ENCODE measurements at places on chromosomes 5 and 9. TPM values are rescaled to one million over a fixed set of nuclear protein-coding genes. Genes with fewer than 3 reads are reported as not detected.

DNA sequence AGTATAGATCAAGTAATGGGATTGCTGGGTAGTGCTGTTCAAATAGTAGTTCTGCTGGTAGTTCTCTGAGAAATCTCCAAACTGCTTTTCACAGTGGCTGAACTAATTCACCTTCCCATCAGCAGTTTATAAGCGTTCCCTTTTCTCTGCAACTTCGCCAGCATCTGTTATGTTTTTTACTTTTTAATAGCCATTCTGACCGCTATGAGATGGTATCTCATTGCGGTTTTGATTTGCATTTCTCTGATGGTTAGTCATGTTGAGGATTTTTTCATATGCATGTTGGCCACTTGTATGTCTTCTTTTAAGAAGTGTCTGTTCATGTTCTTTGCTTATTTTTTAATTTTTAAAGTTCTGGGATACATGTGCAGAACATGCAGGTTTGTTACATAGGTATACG lies 279.2 kb upstream of the NREP start:
- no peak for DNase-seq

- DNase-seq, result peak; percentile 21
These were observed 12.0 kb downstream of the UGT3A2 start for GRCh38 chr5:36054647-36055046.

- no peak for DNase-seq
These were observed 266.6 kb downstream of the CD180 start for GRCh38 chr5:66929995-66930394.

Gene PPIC
- 20.3 TPM for total RNA-seq

- DNase-seq, result no peak
These were observed 2.8 kb downstream of the PURA start for GRCh38 chr5:140116716-140117115.

- DNase-seq, result peak; percentile 80
These were observed 75.2 kb downstream of the FCHO2 start for GRCh38 chr5:73030995-73031394.

DNA sequence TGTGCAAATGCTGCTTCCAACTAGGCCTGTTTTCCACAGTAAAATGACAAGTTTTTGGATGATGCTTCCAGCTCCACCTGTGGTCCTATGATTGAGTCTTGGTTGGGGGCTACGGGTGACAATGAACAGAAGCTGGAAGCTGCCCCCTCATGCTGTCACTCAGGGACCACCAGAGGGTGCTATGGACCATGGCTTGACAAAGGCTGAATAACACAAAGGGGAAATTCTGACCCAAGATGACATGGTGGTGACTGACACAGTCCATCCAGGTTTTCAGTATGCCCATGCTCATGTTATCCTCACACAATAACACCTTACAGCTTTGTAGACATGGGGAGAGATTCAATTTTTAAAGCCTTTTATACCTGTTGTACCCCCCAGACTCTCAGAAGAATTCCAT lies 23.9 kb upstream of the SAP30L start:
- peak; percentile 20 for DNase-seq

Gene ELP1
- total RNA-seq, result 29.9 TPM

DNA sequence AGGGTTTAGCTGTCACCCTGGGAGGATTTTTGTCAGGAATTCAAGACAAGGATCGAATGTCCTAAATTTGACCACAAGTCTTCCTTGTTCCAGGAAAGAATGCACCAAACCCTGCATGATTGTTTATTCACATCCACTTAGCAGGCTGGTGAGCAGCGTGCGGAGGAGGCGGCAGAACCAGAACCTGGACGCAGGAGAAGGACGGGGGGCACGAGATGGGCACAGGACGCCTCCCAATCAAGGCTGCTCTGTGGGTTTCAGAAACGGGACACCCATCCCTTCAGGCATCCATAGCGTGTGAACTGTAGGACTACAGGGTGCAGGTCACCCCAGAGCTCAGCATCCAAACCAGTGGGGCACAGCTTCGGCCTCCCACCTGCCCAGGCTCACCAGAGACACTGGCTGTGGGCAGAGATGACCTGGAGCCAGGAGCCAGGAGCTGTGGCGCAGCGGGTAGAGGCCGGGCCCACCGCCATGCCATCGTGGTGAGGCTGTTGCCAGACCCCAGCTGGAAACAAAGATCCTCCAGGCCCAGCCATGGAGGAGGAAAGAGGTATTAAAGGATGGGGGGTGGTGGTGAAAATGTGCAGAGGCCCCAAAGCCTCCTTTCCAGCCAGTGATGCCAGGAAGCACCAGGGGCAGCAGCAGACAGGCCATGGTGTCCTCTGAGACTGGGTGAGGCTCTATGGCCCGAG lies 32.3 kb upstream of the ADAMTS2 start:
- DNase-seq, result peak; percentile 75
